ENCODE measurements at places on chromosomes 5 and 9. TPM values are rescaled to one million over a fixed set of nuclear protein-coding genes. Genes with fewer than 3 reads are reported as not detected.

Gene PDGFRB
- 160 TPM for total RNA-seq

Gene SPOCK1
- total RNA-seq = 42.7 TPM

Gene GSN
- total RNA-seq = 530 TPM

Gene NTRK2
- total RNA-seq = 0.33 TPM

Gene MAMDC2
- 2.4 TPM for total RNA-seq
